ENCODE measurements at places on chromosomes 11 and 22. TPM values are rescaled to one million over a fixed set of nuclear protein-coding genes. Genes with fewer than 3 reads are reported as not detected.

Gene CDHR5
- polyA plus RNA-seq, result not detected

DNA sequence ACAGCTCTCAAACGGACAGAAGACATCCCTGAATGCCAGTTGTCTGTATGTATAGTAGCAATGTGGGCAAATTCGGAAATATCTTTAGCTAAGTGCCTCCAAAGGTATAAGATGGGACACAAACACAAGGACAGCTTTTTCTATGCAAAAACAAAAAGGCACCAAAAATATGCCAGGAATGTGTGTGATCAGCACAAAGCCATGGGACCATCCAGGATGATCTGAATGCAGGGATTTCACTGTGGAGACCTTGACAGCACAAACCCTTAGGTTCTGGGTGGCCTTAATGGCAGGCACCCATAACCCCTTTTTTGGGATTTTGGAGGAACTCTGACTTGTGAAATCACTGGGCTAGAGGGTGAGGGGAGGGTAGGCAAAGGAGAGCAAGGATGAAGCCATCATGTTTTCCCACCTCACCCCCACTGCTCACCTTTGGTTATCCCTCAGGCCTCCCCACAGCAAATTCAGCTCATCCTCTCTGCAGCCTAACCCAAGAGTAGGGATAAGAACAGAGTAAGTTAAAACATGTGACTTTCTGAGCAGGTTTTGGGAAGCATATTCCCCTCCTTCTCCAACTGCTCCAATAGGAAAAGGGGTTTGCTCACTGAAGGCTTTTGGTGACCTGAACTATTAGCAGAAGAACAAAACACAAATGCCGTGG lies 154.6 kb downstream of the SNX19 start:
- no peak for DNase-seq

- no peak for DNase-seq
These were observed 103.7 kb upstream of the CLMP start for GRCh38 chr11:123298488-123299447.

GRCh38 chr22:48205161-48205560 lies 1442.7 kb downstream of the TBC1D22A start:
- DNase-seq, result no peak

Gene GRIA4
- polyA plus RNA-seq, result 0.14 TPM

Gene GAL3ST1
- polyA plus RNA-seq, result not detected

Gene TANGO2
- 45.1 TPM for polyA plus RNA-seq

Gene XKR3
- polyA plus RNA-seq, result not detected

DNA sequence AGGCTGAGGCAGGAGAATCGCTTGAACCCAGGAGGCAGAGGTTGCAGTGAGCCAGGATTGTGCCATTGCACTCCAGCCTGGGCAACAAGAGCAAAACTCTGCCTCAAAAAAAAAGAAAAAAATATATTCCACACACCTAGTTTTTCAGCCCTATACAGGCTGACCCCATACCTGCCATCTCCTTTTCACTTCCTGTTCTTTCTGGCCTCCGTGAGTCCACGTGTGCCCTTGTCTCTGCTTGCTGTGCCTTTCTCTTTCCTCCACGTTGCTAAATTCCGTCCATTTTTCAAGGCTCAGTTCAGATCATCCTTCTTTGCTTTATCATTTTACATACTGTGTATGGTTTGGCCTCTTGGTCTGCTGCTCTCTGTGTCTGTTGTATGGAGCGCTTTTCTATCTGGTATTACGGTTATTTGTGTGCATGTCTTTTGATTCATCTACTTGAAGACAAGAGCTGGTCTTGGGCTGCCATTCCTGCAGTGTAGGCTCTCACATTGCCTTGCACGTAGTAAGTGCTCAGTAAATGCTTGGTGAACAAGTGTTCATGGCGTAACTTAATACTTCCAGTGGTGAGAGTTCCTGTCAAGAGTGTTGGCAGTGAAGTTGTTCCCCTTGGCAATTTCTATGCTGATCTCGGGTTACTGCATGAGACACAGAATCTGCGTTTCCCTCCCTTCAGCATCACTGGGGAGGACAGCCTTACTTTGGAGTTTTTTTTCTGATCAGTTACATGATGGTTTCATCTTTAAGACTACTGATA lies 57.5 kb downstream of the PTPRJ start:
- peak; percentile 77 for DNase-seq

Gene SMDT1
- 15.0 TPM for polyA plus RNA-seq

Gene APOBEC3F
- polyA plus RNA-seq, result 9.1 TPM

Gene ARHGAP20
- 1.2 TPM for polyA plus RNA-seq

Gene FGF4
- not detected for polyA plus RNA-seq

- no peak for DNase-seq
These were observed 201.5 kb downstream of the SOX6 start for GRCh38 chr11:16154715-16155396.

GRCh38 chr11:35615921-35616900 lies 2.0 kb upstream of the FJX1 start:
- DNase-seq, result peak; percentile 74

Gene BCO2
- polyA plus RNA-seq, result 0.20 TPM

Gene CDK2AP2
- 49.8 TPM for polyA plus RNA-seq

Gene MGAT3
- polyA plus RNA-seq, result 1.1 TPM

DNA sequence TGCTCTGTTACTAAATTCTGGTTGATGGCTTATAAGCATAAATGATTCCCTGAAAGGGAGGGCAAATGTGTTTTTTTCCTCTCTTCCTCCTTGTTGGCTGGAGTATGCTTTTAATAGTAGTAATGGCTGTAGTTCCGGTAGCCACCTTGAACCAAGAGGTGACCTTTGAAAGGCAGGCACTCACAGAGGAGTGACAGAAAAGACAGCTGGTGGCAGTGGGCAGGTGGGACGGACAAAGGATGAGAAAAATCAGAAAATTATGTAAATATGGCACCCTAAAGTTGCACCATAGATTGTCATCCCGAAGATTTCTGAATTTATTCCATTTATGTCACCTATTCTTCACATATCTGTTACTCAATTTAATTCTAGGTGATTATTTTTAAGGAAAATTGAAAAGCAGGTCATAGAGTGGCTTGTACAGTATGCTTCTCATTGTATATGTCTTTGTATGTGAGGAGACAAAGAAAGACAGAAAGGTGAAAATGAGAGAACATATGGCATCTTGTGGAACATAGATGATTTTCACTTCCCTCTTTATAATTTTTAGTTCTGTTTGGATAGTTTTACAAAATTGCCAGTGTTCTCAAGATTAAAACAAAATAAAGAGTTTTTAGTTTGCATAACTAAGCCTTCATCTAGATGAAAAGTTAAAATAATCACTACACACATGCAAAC lies 17.0 kb downstream of the CASP12 start:
- no peak for DNase-seq

DNA sequence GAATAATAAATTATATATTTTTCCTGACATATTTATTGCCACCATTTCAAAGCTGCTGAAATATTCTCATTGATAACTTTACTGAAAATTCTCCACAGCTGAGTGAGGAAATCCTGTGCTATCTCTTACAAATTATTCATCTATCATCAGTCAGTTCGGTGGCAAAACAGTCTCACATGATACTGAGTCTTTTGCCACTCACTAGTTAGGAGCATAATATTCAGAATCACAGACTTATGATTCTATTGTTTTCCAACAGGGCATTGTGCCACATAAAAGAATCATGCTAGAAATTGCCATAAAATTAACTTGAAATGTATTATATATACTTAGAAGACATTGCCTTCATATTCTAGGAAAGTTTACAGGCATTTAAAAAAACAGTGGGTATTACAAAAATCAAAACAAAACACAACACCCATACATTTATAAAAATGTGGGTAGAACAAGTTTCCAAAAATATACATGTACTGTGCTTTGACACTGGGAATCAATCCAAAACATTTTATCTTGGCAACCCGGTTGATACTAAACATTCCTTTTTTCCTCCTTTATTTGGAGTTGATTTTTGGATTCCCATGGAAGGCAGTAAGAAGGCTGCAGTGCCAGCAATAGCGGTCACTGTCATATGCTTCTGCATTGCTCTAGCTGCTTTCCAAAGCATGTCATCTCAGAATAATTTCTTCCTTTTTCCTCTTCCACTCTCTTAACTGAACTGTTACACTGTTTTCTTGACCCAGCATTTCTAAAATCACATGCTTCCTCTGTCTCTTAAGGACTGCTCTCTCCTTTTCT lies 42.5 kb downstream of the ATG16L2 start:
- no peak for DNase-seq

Gene TMEM191B
- polyA plus RNA-seq, result 1.8 TPM

DNA sequence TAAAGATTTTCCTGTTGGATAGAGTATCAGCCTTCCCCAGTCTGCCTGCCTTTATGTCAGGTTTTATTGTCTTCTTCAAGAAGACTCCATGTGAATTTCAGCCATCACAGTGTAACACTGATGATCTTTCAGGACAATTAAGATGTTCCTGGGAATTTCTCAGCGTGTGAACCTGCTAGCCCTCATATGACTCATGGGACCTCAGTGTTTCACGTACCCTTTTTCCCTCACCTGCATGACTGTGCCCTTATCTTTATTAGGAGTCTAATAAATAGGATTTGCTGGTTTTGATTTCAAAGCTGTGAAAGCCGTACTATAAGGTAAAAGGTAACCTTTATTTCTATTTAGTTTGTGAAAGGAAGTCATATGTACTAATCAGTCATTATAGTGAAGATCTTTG lies 81.7 kb upstream of the MYO18B start:
- no peak for DNase-seq

Gene TSSK2
- polyA plus RNA-seq, result not detected

GRCh38 chr11:79236541-79236971 lies 204.3 kb downstream of the TENM4 start:
- DNase-seq, result peak; percentile 99

- no peak for DNase-seq
These were observed 566.8 kb upstream of the KIRREL3 start for GRCh38 chr11:127567237-127567932.

Gene FAM180B
- polyA plus RNA-seq, result not detected

DNA sequence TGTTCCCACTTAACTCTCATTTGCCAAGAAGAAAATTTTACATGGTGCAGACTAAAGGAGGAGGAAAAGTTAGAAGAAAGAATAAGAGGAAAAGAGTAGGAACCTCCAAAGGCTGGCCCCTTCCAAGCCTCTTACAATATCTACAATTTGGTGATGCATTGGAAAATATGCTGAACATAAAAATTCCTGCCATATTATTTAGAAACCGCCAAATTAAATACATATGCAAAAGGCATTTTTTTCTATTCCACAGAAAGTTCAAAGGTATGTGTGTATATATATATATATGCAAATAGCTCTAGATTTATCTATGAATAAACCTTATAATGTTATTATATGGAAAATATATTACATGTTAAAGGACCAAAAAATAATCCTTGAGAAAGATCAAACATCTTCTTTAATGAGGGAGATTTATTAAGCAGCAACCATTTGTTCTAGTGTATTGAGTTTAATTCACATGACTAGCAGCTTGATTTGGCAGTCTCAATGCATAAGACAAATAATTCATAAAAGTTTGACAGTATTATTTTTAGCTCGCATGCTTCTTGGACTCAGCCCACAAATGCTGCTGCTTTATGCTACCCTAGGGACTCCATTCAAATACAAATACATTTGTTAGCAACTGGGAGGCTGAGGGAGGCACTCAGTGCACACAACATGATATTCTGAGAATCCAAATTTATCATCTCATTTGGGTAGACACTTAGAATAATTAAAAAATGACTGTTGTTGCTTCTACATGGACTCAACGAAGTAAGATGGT lies 184.9 kb downstream of the SBF2 start:
- DNase-seq, result peak; percentile 40

DNA sequence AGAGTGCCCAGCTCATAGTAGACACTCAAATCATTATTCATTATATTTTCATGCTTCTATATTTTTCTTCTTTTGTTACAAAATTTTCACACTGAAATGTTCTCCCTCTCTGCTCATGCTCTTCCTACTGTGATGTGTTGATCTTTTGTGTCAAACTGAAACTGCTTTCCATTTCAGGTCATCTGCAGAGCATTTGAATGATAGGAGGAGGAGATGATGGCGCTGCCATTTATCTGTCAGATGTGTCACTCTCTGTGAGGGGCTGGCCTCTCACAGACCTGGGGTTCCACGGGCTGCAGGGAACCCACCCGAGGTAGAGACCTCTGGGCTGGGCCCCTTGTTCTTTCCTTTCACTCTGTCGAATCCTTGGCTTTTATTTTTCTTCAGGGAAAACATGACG lies 41.1 kb downstream of the OR10A6 start:
- DNase-seq, result no peak

Gene NCAM1
- polyA plus RNA-seq, result 0.09 TPM

DNA sequence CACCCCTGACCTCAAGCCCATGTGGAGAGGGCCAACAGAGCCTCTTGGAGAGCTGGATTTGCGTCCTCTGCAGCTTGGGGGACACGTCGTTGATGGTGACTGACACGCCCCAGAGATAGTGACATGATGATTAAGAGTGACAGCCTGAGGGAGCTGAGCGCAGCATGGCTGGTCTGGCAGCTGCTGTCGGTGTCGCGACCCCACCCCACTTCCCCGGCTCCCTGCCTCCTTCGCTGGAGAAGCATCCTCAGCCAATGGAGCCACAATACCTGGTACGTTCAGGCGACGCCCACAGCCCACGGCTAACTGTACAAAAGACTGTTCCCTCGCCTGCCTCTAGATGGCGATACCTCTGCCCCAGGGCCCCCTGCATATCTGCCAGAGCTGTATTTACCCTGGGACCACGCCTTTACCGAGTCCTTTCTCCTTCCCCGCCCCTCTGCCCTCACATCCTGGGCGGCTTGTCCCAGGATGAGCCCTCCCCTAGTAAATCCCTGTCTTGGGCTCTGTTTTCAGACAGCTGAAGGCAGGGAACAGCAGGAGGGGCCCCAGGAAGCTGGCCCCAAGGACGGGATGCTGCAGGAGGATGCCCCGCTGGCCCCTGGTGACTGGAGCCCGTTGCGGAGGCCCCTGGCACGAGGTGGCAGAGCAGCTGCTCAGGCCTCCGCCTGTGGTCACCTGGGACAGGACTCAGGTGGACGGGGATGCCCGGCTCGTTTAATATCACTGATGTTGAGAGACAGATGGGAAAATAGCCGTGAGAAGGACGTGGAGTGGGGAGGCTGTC lies 90.6 kb downstream of the RPS6KA4 start:
- peak; percentile 25 for DNase-seq

DNA sequence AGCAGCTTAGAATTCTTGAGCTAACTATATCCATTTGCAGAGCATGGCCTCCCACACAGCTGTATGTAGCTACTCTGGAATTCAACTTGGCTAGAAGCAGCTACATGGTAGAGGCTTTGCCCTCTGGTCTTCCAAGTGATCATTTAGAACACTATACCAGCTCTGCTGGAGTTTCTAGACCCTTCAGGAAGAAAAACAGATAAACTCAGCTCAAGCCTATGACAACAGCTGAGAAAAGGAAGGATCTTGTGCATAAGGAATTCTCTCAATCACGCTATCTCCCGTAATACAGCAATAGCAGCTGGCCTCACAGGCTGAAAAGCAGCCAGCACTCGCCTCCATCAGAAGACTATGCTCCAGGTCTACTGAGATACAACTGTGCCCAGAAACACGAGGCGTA lies 50.6 kb upstream of the APOA1 start:
- peak; percentile 71 for DNase-seq
